Stimulated activated CD8-positive, alpha-beta memory T cell treated with anti-CD3 and anti-CD28 coated beads, Interleukin-4, amount 100 ng/mL, for 1 hour (primary cell): ENCODE measurements at places on chromosomes 5 and 9.

DNA sequence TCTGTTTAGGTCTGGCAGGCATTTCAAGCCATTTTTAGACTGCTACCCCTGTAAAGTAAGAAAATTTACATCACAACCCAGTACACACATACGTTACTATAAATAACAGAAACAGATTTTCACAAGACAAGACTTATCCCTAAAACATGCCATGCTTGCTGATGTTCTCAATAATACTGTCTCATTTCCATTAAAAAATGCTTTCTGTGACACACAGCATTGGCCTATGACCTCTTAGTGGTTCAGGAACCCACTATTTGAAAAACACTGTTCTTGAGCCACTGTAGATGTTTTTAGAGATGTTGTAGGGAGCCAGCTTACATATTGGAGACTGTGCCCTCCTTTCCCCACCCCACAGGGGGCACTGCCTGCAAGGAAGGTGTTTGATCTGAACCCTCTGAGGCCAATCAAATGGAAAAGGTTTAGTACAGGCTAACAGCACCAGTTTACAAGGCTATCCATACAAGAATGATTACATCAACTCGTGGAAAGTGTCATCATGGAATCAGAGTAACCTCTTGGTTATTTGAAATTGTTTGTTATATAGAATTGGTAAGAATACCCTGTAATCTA is 30.8 kb downstream of the ZSWIM6 start:
- DNase-seq, result no peak

GRCh38 chr5:87398981-87399614 is 13.6 kb downstream of the CCNH start:
- no peak for DNase-seq

DNA sequence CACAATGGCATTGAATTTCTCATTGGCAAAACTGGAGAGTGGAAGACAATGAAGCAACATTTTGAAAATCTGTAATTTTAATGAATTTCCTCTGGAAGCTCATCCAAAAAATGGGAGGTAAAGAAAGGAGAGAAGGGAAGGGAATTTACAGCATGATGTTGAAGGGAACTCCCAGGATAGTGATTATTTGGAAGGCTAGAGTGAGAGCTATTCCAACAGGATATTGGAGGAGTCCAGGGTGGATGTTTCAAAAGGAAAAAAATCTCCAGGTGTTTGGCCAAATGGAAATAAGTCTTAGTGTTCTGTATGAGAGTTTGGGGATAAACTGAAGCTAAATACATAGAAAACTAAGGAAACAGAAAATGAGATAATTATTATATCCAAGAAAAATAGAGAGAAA is 106.2 kb downstream of the IZUMO3 start:
- no peak for DNase-seq

GRCh38 chr5:119031905-119032304 is 39.0 kb upstream of the DMXL1 start:
- DNase-seq, result no peak

- no peak for DNase-seq
Observed at GRCh38 chr5:151483647-151484046, 36.2 kb downstream of the SLC36A1 start.

GRCh38 chr5:158320178-158320674 is 461.3 kb upstream of the CLINT1 start:
- no peak for DNase-seq

DNA sequence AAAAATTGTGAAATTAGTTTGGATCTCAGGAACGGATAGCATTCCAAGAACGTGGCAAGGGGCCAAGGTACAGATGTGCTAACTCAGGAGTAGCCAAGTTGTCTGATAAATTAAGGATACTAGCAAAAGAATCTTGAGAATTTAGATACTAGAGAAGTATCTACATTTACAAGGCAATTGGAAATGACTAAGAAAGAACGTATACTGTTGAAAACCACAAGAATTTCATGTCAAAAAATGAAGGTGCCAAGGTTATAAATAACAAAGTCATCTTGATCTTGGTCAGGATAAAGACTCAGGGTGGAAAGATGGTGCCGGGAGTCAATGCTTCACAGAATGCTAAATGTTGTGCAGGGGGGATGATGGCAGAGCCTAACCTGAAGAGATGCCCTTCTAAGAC is 19.2 kb downstream of the CAPSL start:
- DNase-seq, result no peak
